CD4-positive, alpha-beta T cell treated with Interleukin-4 for 4 hours (primary cell): ENCODE measurements at places on chromosomes 16 and 17.

GRCh38 chr17:70905796-70906195, 736.5 kb downstream of the KCNJ2 start:
- no peak for DNase-seq

DNA sequence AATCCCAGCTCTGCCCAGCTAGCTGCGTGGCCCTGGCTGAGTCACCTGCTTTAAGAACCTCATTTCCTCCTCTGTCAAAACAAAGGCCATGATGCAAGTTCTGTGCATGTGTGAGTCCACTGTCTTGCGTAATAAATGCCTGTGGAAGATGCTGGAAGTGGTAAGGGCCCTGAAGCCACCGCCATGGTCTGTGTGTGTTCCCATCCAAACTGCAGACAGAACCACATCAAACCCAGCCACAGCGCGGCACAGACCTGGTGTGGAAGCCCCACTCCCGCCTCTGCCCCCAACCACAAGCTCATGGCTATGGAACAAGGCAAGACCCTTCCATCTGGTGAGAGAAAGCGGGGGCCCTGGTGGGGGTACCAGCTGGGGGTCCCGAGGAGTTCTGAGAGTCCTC, 26.0 kb downstream of the NECAB2 start:
- DNase-seq, result no peak

- DNase-seq, result no peak
Measured at GRCh38 chr17:46190763-46191162, 2.5 kb downstream of the KANSL1 start.

DNA sequence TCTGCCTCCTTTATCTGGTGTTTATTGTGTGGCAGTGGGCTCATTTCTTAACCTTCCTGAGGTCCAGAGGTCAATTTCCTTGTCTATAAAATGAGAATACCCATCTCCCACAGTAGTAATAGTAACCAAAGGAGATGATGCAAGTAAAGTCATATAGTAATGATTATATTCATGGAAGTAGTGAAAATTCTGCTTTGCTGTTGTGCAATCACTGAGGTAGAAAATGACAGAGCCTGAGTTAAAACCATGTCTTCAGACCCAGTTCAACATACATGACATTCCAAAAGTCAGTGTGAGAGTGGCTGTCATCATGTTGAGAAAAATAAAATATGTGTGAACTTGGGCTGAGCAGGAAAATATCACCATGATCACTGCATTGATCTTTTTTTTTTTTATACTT, 864 bp upstream of the UMOD start:
- no peak for DNase-seq
